Germinal center (tissue), 1 donor: ENCODE measurements at places on chromosomes 13 and 19.
A peak's percentile ranks its signal among the peaks of the same experiment; 100 is the strongest.

- DNase-seq: peak; percentile 32
Measured at GRCh38 chr13:49607761-49608160, 20.5 kb upstream of the ARL11 start.

DNA sequence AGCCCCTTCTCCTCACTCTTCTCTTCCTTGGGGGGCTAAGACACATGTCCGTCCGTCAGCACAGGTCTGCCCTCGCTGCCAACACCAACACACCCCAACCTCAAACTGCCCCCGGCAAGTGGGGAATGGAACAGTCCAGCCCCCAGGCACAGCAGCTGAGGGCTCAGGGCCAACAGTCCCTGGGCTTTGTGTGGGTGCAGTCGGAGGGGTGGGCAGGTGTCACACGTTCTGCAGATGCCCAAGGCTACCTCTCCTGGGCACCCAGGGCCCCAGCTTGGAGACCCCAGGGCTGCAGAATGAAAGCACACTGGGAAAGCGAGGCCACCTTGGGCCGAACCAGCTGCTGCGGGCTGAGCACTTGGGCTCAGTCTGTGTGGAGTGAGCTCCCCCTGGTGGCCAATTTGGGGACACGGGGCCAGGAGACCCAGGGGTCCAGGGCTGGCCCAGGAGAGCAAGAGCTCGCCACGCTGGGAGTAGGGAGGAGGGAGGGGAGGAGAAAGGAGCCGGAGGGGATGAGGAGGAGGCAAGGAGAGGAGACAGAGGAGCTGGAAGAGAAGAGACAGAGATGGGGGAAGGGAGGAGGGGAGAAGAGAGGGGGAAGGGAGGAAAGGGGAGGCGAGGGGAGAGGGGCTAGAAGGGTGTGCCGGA lies 14.0 kb upstream of the ATP8B3 start:
- peak; percentile 91 for DNase-seq

DNA sequence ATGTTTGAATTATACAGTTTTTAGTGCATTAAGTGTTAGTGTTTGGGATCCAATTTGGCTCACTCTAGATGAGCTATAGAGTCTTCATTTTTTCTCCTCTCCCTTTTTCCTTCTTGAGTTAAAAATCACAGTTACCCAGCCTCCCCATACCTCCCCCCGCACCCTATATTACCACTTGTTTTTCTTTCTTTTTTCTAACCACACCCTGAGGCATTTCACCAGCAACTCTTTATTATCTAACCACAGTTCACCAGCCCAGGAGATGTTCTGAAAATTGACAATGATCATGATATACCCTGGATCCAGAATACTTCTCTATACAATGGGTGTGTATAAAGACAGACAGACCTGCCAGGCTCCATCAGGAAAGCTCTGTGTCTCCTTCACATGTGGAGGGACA lies 86.5 kb upstream of the UBL3 start:
- no peak for DNase-seq

GRCh38 chr13:102395174-102395573 lies 6.7 kb downstream of the FGF14 start:
- DNase-seq: no peak

DNA sequence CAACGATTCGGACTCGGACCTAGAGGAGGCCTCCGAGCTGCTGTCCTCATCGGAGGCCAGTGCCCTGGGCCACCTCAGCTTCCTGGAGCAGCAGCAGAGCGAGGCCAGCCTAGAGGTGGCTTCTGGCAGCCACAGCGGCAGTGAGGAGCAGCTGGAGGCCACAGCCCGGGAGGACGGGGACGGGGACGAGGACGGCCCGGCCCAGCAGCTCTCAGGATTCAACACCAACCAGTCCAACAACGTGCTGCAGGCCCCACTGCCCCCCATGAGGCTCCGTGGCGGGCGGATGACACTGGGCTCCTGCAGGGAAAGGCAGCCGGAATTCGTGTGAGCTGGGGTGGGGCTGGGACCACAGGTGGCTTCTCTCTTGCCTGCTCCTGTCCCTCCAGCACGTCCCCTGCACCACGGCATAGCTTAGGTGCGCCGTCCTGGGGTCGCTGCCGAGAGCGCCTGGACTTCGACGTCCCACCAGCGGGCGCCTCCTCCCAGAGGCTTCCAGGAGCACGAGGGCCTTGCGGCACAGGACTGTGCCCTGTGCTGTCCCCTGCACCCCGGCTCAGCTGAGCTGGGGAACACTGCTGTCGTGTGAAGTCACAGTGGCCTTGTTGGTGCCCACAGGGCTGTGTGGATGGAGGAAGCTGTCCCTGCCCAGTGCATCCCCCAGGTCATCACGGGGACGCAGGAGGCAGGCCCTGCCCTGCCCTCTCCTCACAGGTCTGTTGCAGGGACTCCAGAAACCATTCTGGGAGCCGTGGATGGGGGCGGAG lies 9.3 kb downstream of the POLR2E start:
- DNase-seq: no peak

GRCh38 chr19:36106441-36106840 lies 4.5 kb upstream of the OVOL3 start:
- no peak for DNase-seq

GRCh38 chr13:71089056-71089455 lies 777.9 kb downstream of the DACH1 start:
- no peak for DNase-seq

GRCh38 chr13:100512422-100512821 lies 76.2 kb downstream of the GGACT start:
- DNase-seq: no peak

DNA sequence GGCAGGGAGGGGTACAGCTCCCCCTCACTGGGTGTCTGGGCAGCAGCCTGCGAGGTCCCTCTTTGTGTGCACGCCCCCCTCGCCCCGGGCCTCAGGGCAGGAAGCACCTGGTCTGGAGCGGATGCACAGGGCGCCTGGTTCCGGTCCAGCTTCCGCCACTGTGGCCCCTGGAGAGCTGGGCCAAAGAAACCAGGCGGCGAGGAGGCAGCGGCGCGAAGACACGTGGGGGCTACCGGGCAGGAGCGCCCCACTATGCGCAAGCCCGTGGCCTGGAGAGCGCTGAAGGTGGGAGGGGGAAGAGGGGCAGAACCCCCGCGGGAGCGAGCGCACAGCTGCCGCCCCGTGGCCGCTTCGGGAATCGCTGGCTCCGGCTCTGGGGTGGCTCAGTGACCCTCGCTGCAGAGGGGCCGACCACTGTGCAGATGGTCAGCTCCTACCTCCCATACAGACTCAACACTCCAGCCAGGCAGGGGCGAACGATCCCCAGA lies 1.7 kb upstream of the LYL1 start:
- peak; percentile 95 for DNase-seq

GRCh38 chr19:2454962-2455850 lies 1.6 kb downstream of the LMNB2 start:
- no peak for DNase-seq

DNA sequence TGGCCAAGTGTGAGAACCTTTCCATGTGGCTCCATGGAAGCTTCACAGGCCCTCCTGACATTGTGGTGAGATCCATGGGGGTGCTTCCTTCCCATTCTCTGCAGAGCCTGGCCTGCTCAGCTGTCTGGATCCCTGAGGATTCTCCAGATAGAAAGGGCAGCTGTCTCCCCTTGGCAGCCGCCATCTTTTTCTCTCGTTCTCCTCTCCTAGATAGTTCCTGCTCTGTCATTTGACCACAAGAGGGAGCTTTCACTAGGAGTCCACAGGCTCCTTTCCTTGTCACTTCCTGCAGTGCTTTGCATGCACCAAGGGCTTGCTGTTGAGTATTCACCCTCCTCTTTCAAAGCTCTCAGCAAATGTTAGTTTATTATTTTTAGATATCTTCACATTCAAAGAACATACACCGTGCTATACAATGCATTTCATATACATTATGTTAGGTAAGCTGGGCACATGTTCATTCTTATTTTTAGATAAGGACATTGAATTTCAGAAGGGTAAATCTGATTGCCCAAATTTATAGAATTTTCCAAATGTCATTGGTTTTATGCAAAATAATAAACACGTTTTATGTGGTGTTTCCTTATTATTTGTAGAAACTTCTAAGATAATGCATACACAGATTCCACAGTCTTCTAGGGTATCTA lies 133.2 kb downstream of the FRY start:
- peak; percentile 33 for DNase-seq

DNA sequence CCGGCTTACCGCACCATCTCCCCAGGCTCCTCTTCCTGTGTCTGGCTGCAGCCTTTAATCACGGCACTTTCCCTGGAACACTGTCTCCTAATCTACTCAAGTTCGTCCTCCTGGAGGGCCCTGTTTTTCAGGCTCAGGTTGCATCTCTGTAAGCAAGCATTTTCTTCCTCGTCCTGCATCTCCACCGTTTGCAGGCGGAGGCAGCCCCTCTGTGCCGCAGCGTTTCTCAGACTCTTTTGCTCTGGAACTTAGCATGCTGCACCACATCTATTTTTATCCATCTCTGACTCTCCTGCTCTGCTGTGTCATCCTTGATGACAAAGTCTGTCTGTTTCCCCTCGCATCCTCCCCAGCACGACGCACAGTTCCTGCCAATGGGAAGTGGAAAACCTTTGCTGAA lies 117.5 kb downstream of the ATP8A2 start:
- DNase-seq: no peak
